ENCODE measurements at places on chromosomes 12 and 14.

DNA sequence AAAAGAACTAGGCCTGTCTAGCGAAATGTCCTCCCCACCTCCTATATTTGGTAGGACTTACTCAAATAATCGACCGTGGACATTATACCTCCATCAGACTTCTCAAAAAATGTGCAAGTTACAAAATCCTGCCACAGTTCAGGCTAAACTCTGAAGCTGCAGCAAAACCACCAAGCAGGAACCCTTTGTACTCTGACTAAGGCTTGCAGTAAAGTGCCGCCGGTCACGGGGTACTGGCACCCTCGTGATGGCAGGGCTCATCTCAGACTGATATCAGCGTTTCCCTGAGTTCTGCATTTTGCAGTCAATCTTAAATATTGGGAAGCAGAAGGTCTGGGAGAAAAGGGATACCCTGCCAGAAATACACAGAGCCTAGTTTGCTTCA, 17.1 kb downstream of the SLC11A2 start:
- no peak overlapping the region for H3K4me3 ChIP-seq
- DNase-seq, result no peak
- peak overlapping the region; percentile 51 for H3K27ac ChIP-seq
- H3K27me3 ChIP-seq, result no peaks in the 10 kb centered on the region
- H3K4me1 ChIP-seq, result peaks cover 11% of the 10 kb centered on the region

DNA sequence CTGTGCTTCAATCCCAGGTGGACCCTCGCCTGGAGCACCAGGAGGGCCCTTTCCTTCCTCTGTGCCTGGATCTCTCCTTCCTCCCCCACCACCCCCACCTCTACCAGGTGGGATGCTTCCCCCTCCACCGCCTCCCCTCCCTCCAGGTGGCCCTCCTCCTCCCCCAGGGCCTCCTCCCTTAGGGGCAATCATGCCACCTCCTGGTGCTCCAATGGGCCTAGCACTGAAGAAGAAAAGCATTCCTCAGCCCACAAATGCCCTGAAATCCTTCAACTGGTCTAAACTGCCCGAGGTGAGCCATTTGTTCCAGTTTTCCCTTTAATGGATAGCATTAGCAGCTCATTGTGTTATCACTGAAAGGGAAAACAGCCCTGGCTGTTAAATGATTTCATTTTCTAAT, 134.0 kb downstream of the GPR135 start:
- no peak overlapping the region for H3K4me3 ChIP-seq
- peaks cover 28% of the 10 kb centered on the region for H3K4me1 ChIP-seq
- H3K36me3 ChIP-seq, result peaks cover 4% of the 10 kb centered on the region

GRCh38 chr14:69693145-69693544, 73.8 kb upstream of the SRSF5 start:
- no peaks in the 10 kb centered on the region for H3K27me3 ChIP-seq
- peak overlapping the region; percentile 21 for H3K27ac ChIP-seq
- H3K4me1 ChIP-seq, result peaks cover 68% of the 10 kb centered on the region
- peaks cover 25% of the 10 kb centered on the region for H3K36me3 ChIP-seq

- H3K36me3 ChIP-seq, result no peaks in the 10 kb centered on the region
- peaks cover 65% of the 10 kb centered on the region for H3K4me1 ChIP-seq
- no peak for DNase-seq
- H3K27ac ChIP-seq, result peak overlapping the region; percentile 76
These were observed 15.5 kb upstream of the MLXIP start for GRCh38 chr12:122062832-122063693.

DNA sequence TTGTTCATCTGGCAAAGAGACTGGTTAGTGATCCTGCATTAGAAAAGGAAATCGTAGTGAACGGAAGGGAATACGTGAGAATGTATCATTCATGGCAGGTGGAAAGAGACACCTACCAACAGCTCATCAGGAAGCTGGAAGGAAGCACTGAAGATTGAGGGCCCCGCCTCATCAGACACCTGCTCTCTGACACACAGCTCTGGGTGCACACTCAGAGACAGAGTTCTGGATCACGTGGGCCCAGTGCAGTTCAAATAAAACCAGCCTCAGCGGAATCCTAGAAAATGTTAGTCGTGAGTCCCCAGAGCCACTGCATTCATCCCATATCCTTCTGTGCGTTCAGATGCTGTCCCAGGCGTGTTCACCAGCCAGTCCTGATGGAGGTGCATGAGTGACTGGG, 129.7 kb downstream of the GLT1D1 start:
- no peak overlapping the region for H3K4me3 ChIP-seq
- DNase-seq, result no peak
- no peak overlapping the region for H3K27ac ChIP-seq
- no peaks in the 10 kb centered on the region for H3K27me3 ChIP-seq

- peak overlapping the region; percentile 57 for H3K4me3 ChIP-seq
- no peak overlapping the region for H3K27ac ChIP-seq
- H3K36me3 ChIP-seq, result no peaks in the 10 kb centered on the region
- H3K4me1 ChIP-seq, result peaks cover 33% of the 10 kb centered on the region
- no peak for DNase-seq
- H3K27me3 ChIP-seq, result peaks cover 63% of the 10 kb centered on the region
These were observed 1.1 kb downstream of the NELL2 start for GRCh38 chr12:44874981-44875416.

GRCh38 chr12:112606611-112607365, 184.8 kb upstream of the RPH3A start:
- no peaks in the 10 kb centered on the region for H3K4me1 ChIP-seq
- H3K27me3 ChIP-seq, result no peaks in the 10 kb centered on the region
- H3K4me3 ChIP-seq, result no peak overlapping the region
- DNase-seq, result no peak
- no peak overlapping the region for H3K27ac ChIP-seq

DNA sequence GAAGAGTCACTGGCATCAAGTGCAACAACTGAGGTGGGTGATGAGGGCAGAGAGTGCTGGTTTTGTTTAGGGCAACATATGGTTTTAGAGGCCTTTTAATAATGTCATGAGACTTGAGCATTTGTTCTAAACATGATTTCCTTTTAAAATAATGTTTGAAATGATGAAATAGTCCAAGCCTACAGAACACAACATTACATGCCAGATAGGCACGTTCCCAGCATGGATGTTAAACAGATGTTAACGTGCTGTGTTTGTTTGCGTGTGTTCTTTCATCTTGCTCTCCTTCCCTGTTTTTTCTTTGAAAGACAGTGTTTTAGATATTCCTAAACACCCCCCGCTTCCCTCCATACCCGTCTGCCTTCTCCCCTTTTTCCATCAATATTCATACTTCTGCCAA, 82.3 kb downstream of the RGS6 start:
- H3K27me3 ChIP-seq, result no peaks in the 10 kb centered on the region
- no peak for DNase-seq
- no peak overlapping the region for H3K27ac ChIP-seq
- no peaks in the 10 kb centered on the region for H3K36me3 ChIP-seq
- no peaks in the 10 kb centered on the region for H3K4me1 ChIP-seq

DNA sequence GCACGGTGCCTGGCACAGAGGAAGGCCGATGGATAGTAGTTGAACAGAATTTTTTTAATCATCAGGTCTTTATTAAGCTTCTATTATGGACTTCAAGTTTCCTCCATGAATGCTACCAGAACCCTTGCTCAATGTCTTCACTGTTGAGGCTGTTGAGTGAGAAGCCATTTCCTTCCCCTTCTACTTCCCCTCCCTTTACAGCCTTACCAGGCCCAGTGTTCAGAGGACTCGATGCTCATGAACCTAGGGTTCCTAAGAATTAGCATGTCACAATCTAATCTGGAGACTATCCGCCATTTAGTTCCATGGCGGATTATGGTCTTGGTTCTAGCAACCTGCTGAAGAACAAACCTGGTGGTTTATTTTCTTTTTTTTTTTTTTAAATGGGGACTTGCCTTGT, 17.7 kb downstream of the ETV6 start:
- H3K4me1 ChIP-seq, result peaks cover 15% of the 10 kb centered on the region
- H3K36me3 ChIP-seq, result no peaks in the 10 kb centered on the region
- H3K27ac ChIP-seq, result no peak overlapping the region

DNA sequence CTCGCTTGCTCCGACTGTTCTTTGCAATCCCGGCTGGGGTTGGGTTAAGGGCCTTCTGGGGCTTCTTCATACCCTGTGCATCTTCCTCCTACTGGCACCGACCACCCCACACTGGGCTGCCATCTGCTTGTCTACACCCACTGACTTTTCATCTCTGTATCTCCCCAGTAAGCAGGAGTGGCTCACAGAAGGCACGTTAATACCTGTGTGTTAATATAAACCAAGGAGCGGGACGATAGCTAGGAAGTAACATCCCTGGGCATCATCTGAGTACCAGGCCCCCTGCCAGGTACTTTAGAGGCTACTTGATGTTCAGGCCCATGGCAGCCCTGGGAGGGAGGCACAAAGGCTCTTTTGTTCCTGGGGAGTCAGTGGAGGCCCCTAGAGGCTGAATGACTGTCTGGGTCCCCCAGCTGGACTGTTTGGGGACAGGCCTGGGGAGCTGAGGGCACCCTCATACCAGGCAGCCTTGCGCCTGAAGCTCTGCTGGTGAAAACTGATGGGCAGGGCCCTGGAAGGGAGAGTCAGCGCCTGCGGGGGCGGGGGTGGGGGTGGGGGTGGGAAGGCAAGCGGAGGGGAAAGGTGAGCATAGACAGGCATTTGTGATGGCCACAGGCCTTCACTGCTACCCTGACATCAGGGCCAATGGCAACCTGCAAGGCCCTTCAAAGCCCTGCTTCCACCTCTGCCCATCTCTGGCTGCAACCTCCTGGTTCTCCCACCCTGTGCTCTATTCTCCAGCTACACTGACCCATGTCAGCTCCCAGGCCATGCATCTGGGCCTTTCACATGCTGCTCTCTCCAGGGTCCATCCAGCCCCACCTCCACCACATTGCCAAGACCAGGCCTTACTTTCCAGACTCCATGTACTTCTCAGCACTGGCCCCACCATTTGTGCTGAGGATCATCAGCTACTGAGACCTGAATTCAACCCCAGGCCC, 34.2 kb upstream of the DEGS2 start:
- H3K27me3 ChIP-seq, result no peaks in the 10 kb centered on the region
- no peaks in the 10 kb centered on the region for H3K36me3 ChIP-seq
- peaks cover 43% of the 10 kb centered on the region for H3K4me1 ChIP-seq
- H3K27ac ChIP-seq, result peak overlapping the region; percentile 94
- peak overlapping the region; percentile 18 for H3K4me3 ChIP-seq
- no peak for DNase-seq

DNA sequence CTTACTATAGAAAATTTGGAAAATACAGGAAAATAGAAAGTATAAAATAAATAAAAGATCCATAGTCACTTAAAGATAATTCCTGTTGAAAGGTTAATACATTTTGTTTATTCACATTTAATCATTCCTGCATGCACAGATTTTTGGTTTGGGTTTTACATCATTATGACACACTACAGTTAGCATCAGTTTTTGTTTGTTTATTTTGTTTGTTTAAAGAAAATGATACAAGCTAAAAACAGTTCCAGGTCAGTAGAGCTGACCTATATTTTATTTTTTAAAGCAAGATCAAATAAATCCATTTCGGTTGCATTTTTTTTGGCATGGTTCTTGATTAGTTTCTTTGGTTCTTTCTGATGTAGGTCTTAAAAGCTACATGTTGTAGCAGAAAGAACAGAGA, 68.8 kb upstream of the CCDC91 start:
- peaks cover 6% of the 10 kb centered on the region for H3K4me1 ChIP-seq
- no peak overlapping the region for H3K27ac ChIP-seq
- H3K27me3 ChIP-seq, result no peaks in the 10 kb centered on the region
- H3K36me3 ChIP-seq, result no peaks in the 10 kb centered on the region

- H3K27ac ChIP-seq, result no peak overlapping the region
- DNase-seq, result no peak
- peaks cover 8% of the 10 kb centered on the region for H3K4me1 ChIP-seq
- H3K27me3 ChIP-seq, result peaks cover 7% of the 10 kb centered on the region
These were observed 46.7 kb downstream of the ERH start for GRCh38 chr14:69351385-69351784.

- no peaks in the 10 kb centered on the region for H3K36me3 ChIP-seq
- no peaks in the 10 kb centered on the region for H3K27me3 ChIP-seq
- no peak overlapping the region for H3K27ac ChIP-seq
- no peak for DNase-seq
- H3K4me3 ChIP-seq, result no peak overlapping the region
These were observed 51.8 kb upstream of the JDP2 start for GRCh38 chr14:75375983-75376382.

DNA sequence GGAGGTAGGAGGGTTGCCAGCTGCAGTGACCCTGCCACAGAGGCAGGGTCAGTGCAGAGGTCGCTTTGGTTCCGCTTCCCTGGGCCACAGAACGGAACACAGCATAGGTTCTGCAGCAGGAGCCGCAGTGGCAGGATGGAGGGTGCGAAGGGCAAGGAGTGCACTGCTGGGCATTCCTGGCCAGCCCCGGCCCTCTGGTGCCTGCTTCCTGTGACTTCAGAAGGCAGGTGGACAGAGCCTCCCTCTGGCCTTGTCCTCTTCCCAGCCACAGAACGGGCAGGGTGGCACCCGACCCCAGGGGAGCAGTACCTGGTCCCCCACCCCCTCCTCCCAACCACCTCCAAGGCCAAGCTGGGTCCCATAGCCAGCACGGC, 37.7 kb downstream of the SLC8B1 start:
- H3K4me3 ChIP-seq, result no peak overlapping the region
- peaks cover 15% of the 10 kb centered on the region for H3K4me1 ChIP-seq
- H3K27me3 ChIP-seq, result no peaks in the 10 kb centered on the region
- H3K36me3 ChIP-seq, result peaks cover 12% of the 10 kb centered on the region
- peak overlapping the region; percentile 33 for H3K27ac ChIP-seq
- DNase-seq, result no peak

GRCh38 chr12:112851024-112851777, 55.6 kb upstream of the OAS1 start:
- H3K36me3 ChIP-seq, result no peaks in the 10 kb centered on the region
- no peak overlapping the region for H3K4me3 ChIP-seq
- H3K27ac ChIP-seq, result no peak overlapping the region
- no peaks in the 10 kb centered on the region for H3K4me1 ChIP-seq
- H3K27me3 ChIP-seq, result no peaks in the 10 kb centered on the region

- H3K4me1 ChIP-seq, result peaks cover 88% of the 10 kb centered on the region
- no peaks in the 10 kb centered on the region for H3K27me3 ChIP-seq
- DNase-seq, result no peak
- H3K36me3 ChIP-seq, result peaks cover 14% of the 10 kb centered on the region
These were observed 10.4 kb downstream of the CORO1C start for GRCh38 chr12:108720757-108721514.

GRCh38 chr14:100122481-100123223, 36.8 kb downstream of the DEGS2 start:
- H3K4me1 ChIP-seq, result peaks cover 11% of the 10 kb centered on the region
- no peak overlapping the region for H3K4me3 ChIP-seq

Data from esophagus squamous epithelium (tissue), 5 donors.